ENCODE measurements at places on chromosomes 16 and 17.

DNA sequence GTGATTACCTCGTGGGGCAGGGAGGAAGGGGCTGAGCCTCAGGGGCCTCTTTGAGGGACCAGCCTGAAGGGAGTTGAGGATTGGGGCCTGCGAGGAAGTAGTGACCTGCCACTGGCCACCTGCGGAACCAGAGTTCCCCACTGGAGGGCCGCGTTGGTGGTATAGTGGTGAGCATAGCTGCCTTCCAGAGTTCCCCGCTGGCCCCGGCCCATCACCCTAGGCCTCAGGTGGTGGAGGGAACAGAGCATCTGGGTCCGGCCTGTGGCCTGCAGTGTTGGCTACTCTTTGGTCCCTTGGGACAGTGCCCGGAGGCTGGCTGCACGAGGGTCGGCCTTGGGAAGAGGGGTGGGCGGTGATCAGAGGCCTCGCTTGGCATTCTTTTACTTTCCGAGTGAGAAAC, 20.5 kb downstream of the MGAT5B start:
- DNase-seq: no peak

GRCh38 chr16:27129401-27129800, 62.7 kb downstream of the C16orf82 start:
- no peak for DNase-seq

- no peak for DNase-seq
Observed at GRCh38 chr16:17439580-17439979, 31.2 kb downstream of the XYLT1 start.

DNA sequence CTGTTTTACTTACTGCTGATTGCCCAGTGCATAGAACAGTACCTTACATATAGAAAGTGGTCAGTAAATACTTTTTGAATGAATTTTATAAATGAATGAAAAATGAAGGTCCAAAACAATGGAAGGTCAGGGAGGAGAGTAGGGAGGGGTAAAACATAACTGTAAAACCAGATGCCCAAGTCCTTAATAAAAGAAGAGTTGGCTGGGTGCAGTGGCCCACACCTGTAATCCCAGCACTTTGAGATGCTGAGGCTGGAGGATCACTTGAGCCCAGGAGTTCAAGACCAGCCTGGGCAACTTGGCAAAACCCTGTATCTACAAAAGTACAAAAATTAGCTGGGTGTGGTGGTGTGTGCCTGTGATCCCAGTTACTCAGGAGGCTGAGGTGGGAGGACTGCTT, 108.2 kb downstream of the BRIP1 start:
- no peak for DNase-seq

- no peak for DNase-seq
Observed at GRCh38 chr17:51289696-51290111, 29.4 kb downstream of the UTP18 start.

DNA sequence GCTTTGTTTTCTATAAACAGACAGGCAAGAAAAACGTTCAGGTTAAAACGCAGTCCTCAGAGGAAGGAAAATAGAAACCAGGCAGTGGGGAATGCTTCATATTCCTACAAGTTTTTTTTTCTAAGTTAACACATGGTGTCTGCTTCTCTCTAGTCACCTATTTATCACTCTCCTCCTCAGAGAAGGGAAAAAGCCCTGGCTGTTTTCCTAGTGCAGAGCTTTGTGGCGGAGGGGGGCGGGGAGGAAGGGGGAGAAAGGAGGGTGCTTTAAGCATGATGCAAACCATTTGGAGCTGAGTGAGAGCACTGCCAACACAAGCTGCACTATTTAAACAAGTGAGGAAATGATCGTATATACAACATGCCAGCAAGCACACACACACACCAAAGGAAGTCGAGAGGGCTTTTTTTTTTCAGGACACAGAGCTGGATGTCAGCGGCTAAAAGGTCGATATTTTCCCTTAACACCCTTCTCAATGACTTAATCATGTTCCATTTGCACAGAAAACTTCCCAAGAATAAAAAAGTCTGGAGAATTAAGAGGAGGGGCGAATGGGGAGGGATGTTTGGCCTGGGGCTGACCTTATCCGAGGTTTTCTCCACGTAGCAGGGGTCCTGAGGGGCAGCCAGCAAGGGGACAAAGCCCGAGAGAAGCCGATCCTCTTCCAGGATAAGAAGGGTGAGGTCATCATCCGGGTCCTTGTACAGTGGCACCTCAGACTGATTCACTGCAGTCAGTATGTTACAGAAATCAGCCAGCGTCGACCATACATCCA, 117.4 kb downstream of the HIC1 start:
- DNase-seq: no peak

DNA sequence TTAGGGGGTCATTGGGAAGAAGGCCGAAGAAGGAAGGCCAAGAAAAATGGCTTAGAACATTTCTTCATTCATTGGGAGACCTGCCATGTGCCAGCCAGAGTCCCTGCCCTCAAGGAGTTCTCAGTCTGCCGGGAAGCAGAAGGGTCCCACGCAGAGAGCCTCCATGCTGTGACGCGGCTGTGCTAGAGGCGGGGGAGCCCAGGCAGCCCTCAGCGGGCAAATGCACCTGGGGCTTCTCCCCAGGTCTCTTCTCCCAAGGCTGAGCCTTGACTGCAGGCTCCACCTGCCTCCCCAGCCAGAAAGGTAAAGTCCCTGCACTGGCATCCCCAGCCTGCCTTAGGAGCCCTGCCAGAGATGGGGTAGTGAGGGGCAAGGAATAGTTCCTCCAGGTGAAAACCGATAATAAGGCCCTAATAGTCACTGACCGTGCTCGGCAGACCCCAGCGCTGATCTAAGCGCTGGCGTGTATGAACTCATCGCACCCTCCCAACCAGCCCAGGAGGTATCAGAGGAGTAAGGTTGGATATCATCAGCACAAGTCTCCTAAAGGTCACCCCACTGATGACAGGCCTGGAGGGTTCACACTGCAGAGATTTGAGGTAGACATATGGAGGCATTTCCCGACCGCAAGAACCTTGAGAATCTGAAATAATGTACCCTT, 6.0 kb upstream of the CDR2L start:
- DNase-seq: no peak

DNA sequence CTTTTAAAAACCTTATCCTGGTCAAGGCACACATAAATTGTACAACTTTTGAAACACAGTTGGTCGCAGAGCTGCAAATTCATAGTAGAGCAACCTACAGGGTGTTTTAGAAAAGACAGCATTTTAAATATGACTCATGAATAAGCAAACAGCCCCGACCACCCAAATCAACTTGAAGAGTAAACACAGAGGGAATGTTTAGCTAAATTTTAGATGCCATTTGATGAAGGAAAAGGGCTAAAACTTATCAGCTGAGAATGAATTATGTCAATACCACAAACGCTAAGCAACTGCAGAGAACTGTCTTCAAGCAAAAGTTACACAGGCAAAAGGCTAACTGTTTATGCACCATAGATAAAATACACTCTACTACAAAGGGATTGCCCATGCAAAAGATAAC, 427.5 kb upstream of the PSMD7 start:
- DNase-seq: no peak

- no peak for DNase-seq
Observed at GRCh38 chr16:4391631-4392381, 20.2 kb downstream of the VASN start.
